RPMI8226 (cell line): ENCODE measurements at places on chromosomes 3 and 15.

GRCh38 chr3:23664459-23664858 lies 141.3 kb upstream of the UBE2E1 start:
- DNase-seq: no peak

GRCh38 chr3:52705688-52706686 lies at the start of the genes GLT8D1 and SPCS1:
Gene GLT8D1 (minus strand): TSS chr3:52705791. CDS start chr3:52700460, 5,331 bp downstream.
Gene SPCS1 (plus strand): TSS chr3:52706106. CDS start chr3:52706247, 141 bp downstream.
- DNase-seq: peak; percentile 93

DNA sequence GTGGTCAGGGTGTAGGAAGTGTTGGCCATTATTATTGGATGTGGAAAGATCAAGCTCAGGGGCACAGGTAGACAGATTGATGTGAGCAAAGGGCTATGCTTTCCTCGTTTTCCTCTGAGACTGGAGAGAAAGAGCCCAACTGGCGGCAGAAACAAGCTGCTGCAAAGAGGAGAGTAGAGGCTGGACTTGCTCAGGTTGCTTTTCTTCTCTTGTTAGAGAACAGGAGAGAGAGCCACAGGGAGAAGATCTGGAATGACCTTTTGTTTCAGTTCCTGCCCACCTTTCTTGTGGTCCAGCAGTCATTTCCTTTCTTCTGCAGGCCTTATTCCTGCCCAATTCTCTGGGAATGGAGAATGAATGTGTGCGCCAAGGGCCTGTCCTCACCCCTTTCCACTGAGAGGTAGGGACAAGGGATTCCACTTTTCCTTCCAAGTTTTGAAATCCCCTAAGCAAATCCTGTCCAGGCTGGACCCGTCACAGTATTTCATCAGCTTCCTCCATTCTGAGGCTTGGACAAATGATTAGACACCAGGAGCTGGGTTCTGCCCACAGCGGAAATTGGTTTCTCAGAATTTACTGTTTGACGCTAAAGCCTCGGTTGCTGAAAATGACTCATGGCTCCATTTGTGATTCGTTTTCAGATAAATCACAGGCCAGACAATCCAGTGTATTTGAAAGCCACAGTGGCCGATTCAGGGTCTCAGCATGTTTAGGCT lies 16.1 kb downstream of the ZNF80 start:
- no peak for DNase-seq

DNA sequence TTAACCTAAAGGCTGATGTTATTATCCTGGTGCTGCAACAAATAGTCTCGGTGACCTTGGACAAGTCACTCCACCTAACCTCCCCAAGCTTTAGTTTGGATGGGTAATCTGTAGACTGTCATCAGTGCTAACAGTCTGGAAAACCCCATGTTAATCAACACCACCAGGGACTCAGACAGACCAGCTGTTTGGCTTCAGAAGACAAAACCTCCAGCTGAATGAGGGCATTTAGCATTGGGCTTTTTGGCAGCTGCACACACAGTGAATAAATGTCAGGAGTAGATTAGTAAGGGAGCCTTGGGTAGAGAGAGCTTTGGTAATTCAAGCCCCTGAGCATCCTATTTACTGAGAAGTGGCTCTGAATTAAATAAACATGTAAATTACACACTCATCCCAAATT lies 24.9 kb upstream of the C3orf80 start:
- no peak for DNase-seq

- peak; percentile 23 for DNase-seq
Measured at GRCh38 chr3:67790043-67790442, 135.6 kb upstream of the SUCLG2 start.

DNA sequence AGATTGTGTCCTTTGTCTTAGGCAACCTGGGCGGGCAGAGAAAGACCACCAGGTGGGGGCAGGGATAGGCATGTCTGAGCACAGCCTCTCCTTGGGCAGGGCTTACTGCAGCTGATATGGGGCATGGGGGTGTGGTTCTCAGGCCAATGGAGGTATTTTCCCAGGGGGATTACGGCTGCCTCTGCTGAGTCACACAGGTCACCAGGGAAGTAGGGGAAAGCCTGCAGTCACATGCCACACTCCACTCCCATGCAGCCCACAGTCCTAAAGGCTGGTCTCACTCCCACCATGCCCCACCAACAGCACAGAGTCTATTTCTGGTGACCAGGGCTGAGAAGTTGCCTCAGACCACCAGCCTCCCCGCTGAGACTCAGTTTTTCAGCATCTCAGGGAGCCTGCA lies 466.4 kb downstream of the DIPK2A start:
- no peak for DNase-seq
